Mesothelial cell of epicardium (in vitro differentiated cells): ENCODE measurements at places on chromosomes 2 and 18. TPM values are rescaled to one million over a fixed set of nuclear protein-coding genes. Genes with fewer than 3 reads are reported as not detected.

DNA sequence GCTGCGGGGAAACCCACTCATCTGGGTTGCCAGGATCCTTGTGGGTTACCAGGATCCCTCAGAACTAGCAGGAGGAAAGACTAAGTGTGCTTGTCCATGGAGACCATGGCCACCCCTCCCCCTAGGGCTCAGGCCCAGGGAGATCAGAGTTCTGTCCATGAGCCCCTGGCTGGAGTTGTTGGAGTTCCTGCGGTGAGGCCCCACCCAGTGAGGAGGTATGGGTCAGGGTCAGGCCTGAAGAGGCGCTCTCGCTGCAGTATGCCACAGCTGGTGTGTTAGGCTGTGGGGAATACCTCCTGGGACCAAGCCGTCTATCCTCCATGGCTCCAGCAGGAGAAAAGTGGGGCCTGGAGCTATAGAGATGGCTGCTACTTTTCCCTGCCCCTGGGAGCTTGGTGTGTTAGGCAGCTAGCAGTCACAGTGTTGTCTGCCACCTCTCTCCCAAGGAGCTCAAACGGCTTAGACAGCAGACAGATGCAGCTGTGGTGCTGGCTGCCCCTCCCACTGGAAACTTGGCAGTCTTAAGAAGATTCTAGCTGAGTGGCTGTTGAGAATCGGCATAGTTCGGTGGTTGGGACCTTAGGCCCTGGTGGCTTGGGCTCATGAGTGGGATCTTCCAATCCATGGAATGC, 240.3 kb upstream of the CELF4 start:
- no peak for DNase-seq

ATIC gene
- 115 to 118 TPM (median 118 TPM) in 3 replicates for total RNA-seq

SLC1A4 gene
- total RNA-seq, result 4.3 to 6.0 TPM (median 5.3 TPM) in 3 replicates

GRCh38 chr2:206968134-206969086, 29.1 kb downstream of the CPO start:
- DNase-seq, result no peak

DNA sequence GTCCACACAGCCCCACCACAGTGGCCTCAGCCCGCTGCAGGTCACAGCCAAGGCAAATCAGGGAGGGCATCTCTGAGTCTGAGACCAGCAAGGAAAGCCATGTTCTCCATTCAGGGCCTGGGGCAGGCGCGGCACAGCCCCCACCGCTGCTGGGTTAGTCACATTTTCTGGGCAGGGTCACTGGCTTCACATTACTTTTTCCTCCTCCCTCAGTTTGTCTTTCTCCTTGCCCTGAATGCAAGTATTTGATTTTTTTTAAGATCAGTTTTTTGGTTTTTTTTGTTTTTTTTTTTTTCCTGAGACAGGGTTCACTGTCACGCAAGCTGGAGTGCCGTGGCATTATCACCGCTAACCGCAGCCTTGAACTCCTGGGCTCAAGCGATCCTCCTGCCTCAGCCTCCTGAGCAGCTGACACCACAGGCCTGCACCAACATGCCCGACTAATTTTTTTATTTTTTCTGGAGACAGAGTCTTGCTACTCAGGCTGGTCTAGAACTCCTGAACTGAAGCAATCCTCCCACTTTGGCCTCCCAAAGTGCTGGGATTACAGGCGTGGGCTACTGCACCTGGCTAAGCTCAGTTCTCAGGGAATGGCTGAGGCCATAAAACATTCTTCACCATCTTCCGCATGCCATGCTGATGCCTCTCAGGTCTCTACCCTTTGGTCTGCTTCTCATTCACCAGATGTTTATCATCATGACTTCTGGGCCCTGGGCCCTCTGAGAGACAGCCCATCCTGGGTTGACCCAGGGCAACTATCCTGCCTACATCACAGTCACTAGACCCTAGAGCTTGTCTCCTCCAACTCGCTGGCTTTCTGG, 628 bp upstream of the CAPG start:
- no peak for DNase-seq

DNA sequence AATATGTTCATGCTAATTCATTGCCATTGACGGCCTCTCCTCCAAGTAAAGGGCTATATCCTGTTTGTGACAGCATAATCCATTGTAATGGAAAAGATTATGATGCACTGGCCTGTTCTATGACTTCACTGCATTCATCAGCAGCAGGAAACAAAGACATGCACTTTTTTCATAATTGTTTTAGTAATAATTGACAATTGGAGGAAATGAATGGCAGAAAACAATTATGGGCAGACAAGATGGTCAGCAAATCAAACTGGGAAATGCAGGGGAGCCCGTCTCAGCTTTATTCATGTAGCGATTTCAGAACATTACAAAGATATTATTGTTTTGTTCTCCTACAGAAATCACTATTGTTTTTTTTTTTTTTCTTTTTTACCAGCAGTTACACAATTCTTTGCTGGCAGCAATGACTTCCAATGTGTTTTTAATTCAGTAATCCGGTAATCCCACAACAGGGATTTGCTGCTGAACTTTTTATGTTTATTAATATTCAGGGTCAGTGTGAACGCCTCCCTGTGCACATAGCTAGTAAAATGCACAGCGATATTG, 33.8 kb upstream of the RASGRP3 start:
- DNase-seq, result no peak

CCDC68 gene
- total RNA-seq, result not detected in 3 replicates

SERPINB3 gene
- not detected in 3 replicates for total RNA-seq

- DNase-seq, result no peak
Measured at GRCh38 chr2:160351956-160352355, 141.7 kb downstream of the RBMS1 start.

ZBTB14 gene
- total RNA-seq, result 14.6 to 15.4 TPM (median 14.9 TPM) in 3 replicates

DNA sequence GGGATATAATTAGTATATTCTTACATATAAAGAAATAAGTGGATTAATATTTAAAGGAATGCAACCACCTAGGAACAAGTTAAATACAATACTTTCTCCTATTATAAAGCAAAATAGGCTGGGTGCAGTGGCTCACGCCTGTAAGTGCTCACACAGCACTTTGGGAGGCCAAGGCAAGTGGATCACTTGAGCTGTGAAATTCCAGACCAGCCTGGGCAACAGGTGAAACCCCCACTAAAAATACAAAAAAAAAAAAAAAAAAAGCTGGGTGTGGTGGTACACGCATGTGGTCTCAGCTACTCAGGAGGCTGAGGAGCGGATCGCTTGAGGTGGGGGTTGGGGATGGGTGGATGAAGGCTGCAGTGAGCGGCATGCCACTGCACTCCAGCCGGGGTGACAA, 286.2 kb upstream of the EPC2 start:
- DNase-seq, result no peak

DNA sequence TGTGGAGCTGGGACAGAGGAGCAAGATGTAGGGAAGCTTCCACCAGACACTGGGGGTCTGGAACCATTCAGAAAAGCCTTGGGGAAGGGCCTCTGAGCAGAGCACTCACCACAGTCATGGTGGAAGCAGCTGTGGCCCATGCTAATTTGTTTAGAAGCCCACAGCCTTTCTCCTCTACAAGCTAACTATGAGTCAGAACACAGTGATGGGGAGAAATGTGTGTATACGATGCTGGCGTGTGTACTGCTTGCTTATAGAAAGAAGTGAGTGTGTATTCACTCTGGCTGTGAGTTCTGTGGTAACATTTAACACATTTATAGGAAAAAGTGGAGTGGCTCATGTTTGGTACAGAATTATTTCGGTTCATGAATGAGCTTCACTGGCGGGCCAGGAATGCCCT, 157.0 kb upstream of the ACAA2 start:
- no peak for DNase-seq

DNA sequence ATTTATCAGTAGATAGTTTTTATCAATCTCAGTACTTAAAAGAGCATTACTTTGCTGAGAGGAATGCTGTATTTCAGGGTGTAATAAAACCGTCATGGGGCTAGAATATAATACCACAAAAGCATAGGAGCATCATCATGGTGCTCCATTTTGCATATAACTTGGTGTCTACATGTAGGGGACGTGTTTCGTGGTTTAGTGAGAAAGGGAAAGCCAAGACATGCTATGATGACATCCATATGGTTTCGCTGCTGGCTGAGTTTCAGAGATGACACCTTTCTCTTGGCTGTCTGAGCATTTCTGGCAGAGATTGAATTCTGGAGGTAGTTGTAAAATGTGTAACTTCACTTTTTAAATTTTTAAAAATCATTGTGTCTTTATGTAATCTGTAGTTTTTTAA, 32.4 kb downstream of the WDR43 start:
- DNase-seq, result no peak

DNA sequence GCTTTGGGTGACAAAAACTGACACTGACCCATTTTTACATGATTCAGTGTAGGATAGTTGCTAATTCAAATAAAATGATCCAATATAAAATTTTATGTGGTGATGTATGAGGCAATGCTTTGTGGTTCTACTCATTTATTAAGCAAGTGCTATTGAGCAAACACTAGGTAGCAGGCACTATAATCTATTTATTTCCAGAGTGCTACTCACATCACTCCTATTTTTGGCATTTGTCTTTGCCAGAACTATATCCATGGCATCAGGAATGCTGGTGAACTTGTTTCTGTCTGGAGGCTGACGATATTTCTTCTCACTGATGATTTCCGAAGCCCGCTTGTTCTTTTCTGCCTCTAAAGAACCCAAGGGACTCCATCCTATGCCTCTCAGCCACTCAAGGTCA, 84.3 kb downstream of the NEB start:
- DNase-seq, result no peak

NT5DC4 gene
- total RNA-seq, result not detected in 3 replicates

GRCh38 chr2:217875556-217876252, 127.1 kb downstream of the TNS1 start:
- DNase-seq, result no peak

DNA sequence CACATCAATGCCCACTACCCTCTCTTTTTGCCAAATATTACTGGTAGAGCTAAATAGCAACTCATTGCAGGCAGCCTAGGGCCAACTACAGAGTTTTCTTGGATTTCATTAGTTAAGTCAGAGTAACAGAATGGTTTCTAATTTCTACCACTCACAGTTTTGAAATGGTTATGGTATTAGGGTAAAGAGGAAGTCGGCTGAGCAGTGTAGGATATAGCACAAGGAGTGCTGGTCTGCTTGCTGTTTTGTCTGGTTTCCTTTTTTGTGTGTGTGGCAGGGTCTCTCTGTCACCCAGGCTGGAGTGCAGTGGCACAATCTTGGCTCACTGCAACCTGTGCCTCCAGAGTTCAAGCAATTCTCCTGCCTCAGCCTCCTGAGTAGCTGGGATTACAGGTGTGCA, 289.2 kb upstream of the CCDC68 start:
- no peak for DNase-seq

DNA sequence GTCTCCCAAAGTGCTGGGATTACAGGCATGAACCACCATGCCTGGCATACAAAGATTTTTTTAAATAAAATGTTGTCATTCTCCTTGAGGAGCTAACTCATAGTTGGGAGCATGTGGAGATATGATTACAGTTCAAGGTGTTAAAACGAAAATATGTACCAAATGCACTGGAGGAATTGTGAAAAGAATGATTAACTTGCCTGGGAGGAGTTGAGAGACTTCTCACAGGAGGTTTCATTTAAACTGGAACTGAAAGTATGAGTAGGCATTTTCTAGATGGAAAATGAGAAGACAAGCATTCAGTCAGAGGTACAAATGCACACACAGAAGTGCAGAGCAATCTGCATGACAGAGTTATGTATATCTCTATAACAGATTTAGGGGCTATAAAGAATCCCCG, 126.6 kb upstream of the PDE1A start:
- no peak for DNase-seq

GRCh38 chr2:29702276-29702675, 219.1 kb downstream of the ALK start:
- DNase-seq, result no peak

- DNase-seq, result no peak
Measured at GRCh38 chr18:8277270-8277669, 332.0 kb upstream of the RAB12 start.

DNA sequence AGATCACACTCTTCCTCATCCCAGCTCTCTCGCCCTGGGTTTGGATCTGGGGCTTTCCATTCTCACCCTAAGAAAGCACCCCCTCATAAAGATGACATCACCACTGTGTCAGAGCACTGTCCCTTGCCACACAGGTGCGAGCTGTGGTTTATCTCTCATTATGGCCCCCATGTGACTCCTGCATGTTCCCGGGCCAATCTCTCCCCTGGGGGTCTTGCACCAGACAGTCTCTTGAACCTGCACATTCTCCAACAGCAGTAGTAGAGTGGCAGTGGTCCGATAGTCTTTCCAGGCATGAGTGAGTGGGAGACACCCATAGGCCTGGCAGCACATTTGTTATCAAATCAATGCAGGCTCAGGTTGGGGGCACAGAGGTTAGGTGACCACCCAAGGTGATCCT, 130.5 kb downstream of the HRH4 start:
- no peak for DNase-seq

GKN2 gene
- total RNA-seq, result not detected in 3 replicates

DNA sequence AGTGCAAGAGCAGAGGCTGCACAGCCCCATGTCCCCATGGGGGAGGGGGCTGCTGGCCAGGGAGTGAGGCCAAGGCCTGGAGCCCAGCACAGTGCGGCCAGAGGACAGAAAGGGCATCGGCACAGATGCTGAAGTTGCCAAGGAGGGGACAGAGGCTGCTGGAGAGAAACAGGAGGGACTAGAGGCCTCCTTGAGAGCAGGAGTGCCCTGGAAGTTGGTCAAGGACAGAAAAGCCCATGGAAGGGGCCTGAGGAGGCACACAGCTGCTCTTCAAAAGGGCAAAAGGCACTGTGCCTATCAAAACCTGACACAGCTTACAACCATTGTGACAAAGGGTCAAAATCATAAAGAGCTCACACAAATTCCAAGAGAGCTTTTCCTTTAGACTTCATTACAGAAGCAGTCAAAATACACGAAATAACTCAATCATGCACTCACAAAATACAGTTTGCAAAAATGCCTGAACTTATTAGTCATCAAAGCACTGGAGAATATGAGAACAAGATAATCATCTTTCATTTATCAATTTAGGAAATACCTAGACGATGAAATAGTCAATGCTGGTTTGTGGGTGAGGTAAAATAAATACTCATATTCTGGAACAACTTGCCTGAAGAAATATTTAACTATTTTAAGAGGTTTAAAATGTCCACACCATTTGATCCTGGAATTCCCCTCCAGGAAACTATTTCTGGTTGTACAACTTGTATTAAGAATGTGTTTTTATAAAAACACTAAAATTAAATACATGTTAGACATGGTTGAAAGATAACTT, 79.6 kb downstream of the USP40 start:
- DNase-seq, result no peak

DNA sequence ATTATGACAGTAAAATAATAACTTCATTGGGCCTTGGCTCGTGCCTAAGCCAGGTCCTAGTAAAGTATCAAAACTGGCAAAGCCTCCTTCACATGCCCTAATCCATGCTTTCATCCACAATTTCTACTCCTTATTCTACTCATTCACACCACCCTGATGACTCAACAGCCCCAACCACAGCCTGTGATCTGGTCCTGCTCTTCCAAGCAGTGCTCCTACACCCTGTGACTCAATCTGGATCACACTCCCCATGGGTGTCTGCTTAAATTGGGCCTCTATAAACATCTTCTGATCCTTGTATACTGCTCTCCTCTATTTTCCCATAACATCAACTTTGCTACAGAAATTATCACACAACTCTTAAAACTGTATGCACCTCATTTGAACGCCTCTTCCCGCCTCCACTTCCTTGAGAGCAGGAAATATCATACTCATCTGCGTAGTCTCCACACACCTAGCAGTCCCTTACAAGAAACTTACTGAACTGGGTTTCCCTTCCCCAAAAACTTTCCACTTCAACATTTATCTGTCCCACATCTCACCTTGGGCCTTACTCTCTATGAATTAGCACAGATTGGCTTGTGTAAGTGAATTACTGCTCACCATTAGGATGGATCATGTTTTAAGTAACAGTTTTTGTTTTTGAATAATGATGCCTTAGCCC, 15.9 kb downstream of the GTF3C3 start:
- DNase-seq, result no peak
